Urinary bladder (tissue), 4 donors: ENCODE measurements at places on chromosomes 4 and X. TPM values are rescaled to one million over a fixed set of nuclear protein-coding genes. Genes with fewer than 3 reads are reported as not detected.

Gene CT55
- not detected for total RNA-seq

Gene SLC10A3
- total RNA-seq: 7.9 TPM

DNA sequence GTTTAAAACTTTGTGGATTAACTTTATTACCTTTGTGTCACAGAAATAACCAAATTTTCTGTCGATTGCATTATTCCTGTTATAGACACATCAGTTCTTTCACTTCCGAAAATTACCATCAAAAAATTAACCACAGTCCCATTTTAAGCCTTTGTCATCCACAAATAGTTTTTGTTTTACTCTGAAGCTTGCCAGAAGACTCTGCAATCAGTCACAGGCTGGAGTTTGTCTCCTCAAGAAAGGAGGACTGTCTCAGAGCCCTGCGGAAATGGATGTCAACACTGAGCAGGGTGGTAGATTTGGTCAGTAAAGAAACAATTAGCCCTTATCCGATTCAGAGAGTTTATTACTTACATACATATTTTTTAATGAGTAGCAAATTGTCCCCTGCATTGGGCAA, 20.1 kb upstream of the TCEAL4 start:
- no peak for DNase-seq

DNA sequence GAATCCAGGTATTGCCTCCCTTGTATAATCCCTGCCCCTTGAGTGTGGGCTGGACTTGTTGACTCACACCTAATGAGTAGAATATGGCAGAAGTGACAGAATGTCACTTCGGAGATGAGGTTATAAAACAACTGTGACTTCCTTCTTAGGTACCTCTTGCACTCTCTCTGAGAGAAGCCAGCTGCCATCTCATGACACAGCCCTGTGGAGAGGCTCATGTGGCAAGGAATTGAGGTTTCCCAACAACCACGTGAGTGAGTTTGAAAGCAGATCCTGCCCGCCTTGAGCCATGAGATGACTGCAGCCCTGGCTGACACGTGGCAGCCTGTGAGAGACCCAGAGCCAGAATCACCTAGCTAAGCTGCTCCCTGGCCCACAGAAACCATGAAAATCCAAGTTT, 13.5 kb downstream of the ASB11 start:
- DNase-seq: no peak

GRCh38 chrX:31706466-31706865, 634.6 kb upstream of the FTHL17 start:
- DNase-seq: no peak

DNA sequence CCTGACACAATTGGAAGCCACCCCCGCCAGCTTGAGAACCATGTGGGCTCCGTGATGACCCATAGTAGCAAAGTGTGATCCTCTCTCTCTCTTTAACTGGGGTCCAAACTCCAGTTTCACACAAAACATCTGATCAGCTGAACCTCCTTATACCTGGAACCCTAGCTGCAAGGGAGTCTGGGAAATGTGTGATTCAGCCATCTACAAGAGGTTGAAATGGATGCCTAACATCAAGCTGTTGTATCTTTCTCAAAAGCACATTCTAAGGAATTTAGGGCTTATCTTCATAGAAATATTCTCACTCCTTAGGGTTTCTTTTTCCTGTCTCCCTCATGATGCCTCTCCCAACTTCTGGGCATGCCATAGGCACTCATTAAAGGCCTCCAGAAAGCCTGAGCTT, 126.0 kb downstream of the BCOR start:
- DNase-seq: no peak

- no peak for DNase-seq
Measured at GRCh38 chr4:52358366-52358765, 300.7 kb downstream of the USP46 start.

DNA sequence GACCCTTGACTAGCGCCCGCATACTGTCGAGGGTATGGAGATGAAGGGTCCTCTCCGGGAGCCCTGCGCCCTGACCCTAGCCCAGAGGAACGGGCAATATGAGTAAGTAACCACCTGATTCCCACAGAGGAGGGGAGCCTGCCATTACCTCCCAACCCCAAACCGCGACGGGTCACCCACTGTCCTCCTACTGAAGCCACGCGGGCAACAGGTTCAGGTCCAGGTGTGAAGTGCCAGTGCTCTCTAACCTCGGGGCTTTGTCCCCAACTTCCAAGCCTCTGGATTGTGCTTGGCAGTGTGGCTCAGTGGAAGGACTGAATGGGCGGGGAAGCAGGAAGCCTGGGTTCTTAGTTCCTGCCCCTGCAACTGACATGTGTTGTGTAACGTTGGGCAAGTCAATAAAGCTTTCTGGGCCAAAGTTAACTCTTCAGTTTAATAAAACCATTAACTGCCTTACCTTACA, 694 bp downstream of the OCRL start:
- DNase-seq: no peak
